ENCODE measurements at places on chromosomes 13 and 19. TPM values are rescaled to one million over a fixed set of nuclear protein-coding genes. Genes with fewer than 3 reads are reported as not detected.

GRCh38 chr19:797528-798414 lies 519 bp downstream of the PTBP1 start:
- DNase-seq = peak; percentile 92
- H3K27ac ChIP-seq = peak overlapping the region; percentile 57
- H3K36me3 ChIP-seq = peaks cover 37% of the 10 kb centered on the region
- peaks cover 49% of the 10 kb centered on the region for H3K4me1 ChIP-seq

GRCh38 chr13:48749699-48750473 lies 96.2 kb downstream of the CYSLTR2 start:
- H3K27me3 ChIP-seq = no peaks in the 10 kb centered on the region
- peak; percentile 23 for DNase-seq
- H3K36me3 ChIP-seq = no peaks in the 10 kb centered on the region
- H3K4me3 ChIP-seq = no peak overlapping the region
- H3K27ac ChIP-seq = no peak overlapping the region
- H3K4me1 ChIP-seq = no peaks in the 10 kb centered on the region

DNA sequence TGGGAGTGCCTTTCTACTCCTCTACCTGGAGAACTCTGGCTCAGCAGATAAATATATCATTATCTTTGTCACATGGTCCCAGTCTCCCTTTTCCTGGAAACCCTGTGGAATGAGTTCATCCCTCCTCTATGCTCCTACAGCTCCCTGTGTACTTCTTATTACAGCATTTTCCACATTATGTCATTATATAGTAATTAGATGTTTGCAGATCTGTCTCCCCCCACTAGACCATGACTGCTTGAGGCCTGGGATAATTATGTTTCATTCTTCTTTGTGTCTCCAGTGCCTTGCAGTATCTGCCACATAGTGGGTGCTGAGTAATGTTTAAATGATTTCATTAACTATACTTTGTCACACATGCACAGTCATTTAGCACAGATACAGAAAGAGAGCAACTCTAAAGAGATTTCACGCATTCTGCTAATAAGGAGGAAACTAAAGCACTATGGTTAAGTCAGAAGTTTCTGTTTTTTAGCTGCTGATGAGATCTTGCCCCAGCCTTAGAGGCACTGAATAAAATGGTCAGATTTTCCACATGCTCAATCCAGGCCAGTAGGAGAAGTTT lies 66.1 kb upstream of the DIAPH3 start:
- no peaks in the 10 kb centered on the region for H3K4me1 ChIP-seq
- no peaks in the 10 kb centered on the region for H3K27me3 ChIP-seq
- H3K27ac ChIP-seq = no peak overlapping the region
- H3K36me3 ChIP-seq = no peaks in the 10 kb centered on the region
- H3K4me3 ChIP-seq = no peak overlapping the region

DNA sequence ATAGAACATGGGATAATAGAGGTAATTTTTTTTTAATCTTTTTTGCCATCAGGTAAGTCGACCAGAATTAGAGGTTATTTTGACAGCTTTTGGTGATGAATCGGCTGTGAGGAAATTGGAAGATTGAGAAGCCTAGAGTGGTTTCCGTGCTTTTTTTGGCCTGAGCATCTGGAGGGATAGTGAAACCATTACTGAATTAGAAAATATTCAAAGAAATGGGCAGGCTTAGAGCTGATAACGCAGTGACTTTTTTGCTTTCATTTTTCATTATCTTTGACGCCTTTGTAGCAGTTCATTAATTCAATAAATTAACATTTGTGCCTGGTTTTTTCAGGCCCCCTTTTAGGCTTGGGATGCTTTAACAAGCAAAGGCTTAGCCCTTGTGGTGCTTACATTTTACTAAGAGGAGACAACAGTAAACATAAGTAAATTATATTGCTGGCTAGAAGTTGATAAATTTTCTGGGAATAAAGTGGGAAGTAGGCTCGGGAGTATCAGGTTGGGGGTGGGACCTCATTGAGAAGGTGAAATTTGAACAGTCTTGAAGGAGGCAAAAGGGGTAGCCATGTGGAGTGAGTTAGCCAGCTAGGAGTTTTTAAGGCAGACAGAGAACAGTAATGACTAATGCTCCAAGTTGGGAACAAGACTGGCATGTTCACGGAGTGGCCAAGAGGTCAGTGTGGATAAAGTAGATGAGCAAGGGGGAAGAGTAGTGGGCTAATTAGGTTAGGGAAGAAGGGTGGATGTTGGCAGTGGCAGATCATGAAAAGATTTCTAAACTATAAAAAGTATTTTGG lies 36.5 kb downstream of the GTF2F2 start:
- no peak overlapping the region for H3K4me3 ChIP-seq
- DNase-seq = no peak
- H3K4me1 ChIP-seq = no peaks in the 10 kb centered on the region
- H3K36me3 ChIP-seq = peaks cover 39% of the 10 kb centered on the region

- H3K36me3 ChIP-seq = no peaks in the 10 kb centered on the region
- H3K27ac ChIP-seq = no peak overlapping the region
- no peaks in the 10 kb centered on the region for H3K27me3 ChIP-seq
- DNase-seq = no peak
- H3K4me3 ChIP-seq = no peak overlapping the region
Observed at GRCh38 chr19:27660428-27660827, 1552.5 kb downstream of the UQCRFS1 start.

DNA sequence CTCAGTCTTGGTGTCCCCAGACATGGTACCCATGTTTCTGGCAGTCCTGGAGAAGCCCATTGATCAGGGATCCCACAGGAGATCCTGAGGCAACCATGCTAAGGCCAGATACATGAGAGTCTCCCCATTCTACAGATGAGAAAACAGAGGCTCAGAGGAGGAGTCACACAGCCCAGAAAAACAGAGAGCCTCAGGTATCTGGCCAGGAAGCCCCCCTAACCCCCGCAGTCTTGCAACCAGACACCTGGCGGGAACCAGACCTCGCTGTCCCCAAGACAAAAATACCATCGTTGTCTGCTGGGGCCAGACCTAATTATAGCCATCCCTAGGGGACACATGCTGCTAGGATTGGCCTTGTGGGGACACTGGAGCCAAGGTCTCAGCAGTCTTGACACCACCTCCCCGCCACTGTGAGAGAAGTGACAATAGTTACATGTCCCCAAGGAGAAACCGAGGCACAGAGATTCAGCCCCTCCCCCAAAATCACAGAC lies 1.6 kb upstream of the PDE4C start:
- DNase-seq = no peak
- peaks cover 46% of the 10 kb centered on the region for H3K4me1 ChIP-seq
- H3K36me3 ChIP-seq = no peaks in the 10 kb centered on the region
- H3K27me3 ChIP-seq = peaks cover 84% of the 10 kb centered on the region
- no peak overlapping the region for H3K4me3 ChIP-seq
- no peak overlapping the region for H3K27ac ChIP-seq

- H3K27ac ChIP-seq = no peak overlapping the region
- H3K36me3 ChIP-seq = peaks cover 76% of the 10 kb centered on the region
- H3K4me3 ChIP-seq = no peak overlapping the region
- H3K4me1 ChIP-seq = no peaks in the 10 kb centered on the region
Observed at GRCh38 chr19:1425102-1425837, 12.9 kb upstream of the RPS15 start.

- H3K27me3 ChIP-seq = no peaks in the 10 kb centered on the region
- H3K4me3 ChIP-seq = no peak overlapping the region
- H3K4me1 ChIP-seq = no peaks in the 10 kb centered on the region
- H3K27ac ChIP-seq = no peak overlapping the region
- no peaks in the 10 kb centered on the region for H3K36me3 ChIP-seq
Observed at GRCh38 chr13:67094952-67095351, 135.2 kb downstream of the PCDH9 start.

DNA sequence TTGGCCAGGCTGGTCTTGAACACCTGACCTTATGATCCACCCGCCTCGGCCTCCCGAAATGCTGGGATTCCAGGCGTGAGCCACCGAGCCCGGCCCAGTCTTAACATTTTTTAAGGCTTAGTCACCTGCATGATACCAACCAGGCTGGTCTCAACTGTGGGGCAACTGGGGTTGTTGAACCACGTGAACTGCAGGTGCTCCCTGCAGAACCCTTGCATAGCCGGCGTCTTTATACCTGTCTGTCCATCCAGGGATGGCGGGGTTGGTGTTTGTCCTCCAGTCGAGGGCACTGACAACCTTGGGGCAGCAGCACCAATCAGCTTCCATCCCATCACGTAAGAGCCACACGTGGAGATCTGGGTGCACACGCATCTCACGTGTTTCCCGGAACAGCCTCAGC lies 24.8 kb upstream of the LILRA2 start:
- H3K36me3 ChIP-seq = no peaks in the 10 kb centered on the region
- no peak overlapping the region for H3K27ac ChIP-seq
- H3K4me1 ChIP-seq = peaks cover 12% of the 10 kb centered on the region
- no peak overlapping the region for H3K4me3 ChIP-seq
- no peak for DNase-seq
- H3K27me3 ChIP-seq = no peaks in the 10 kb centered on the region

GRCh38 chr19:821231-821824 lies 427 bp downstream of the PLPPR3 start:
- H3K27me3 ChIP-seq = no peaks in the 10 kb centered on the region
- no peaks in the 10 kb centered on the region for H3K36me3 ChIP-seq
- H3K4me1 ChIP-seq = peaks cover 4% of the 10 kb centered on the region
- no peak for DNase-seq

DNA sequence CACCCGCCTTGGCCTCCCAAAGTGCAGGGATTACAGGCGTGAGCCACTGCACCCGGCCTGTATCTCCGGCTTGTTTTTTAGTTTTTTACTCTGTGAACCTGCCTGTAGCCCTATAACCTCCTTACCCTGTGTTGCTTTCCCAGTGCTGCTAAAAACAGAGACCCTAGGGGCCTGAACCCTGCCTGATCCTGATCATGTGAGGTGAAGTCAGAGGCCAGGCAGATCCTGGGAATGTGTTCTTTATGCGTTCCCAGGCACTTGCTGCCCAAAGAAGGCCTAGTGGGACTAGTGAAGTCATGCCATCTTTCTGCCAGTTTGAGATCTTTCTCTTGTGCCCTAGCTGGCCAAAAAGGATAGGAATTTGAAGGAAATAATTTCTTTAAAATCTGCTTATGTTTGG lies 4.6 kb downstream of the UBA2 start:
- H3K4me3 ChIP-seq = no peak overlapping the region
- H3K36me3 ChIP-seq = peaks cover 41% of the 10 kb centered on the region
- no peaks in the 10 kb centered on the region for H3K27me3 ChIP-seq
- peaks cover 20% of the 10 kb centered on the region for H3K4me1 ChIP-seq
- DNase-seq = no peak
- no peak overlapping the region for H3K27ac ChIP-seq

DNA sequence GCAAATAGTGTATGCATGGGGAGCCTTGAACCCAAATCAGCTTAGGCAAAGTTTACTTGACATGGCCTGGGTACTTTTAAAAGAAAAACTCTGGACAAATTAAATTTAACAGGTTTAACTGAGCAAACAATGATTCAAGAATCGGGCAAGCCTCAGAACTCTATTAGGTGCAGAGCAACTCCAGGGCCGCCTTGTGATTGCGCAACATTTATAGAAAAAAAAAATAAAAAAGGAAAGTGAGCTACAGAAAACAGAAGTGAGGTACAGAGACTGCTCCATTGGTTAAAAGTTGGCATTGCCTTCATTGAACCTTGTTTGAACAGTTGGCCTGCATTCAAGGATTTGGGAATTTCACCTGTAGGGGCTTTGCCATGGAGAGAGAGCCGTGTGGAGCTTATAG lies 421.0 kb upstream of the TSHZ3 start:
- H3K4me3 ChIP-seq = no peak overlapping the region
- H3K27me3 ChIP-seq = no peaks in the 10 kb centered on the region

- peaks cover 8% of the 10 kb centered on the region for H3K4me1 ChIP-seq
- peak; percentile 22 for DNase-seq
- no peaks in the 10 kb centered on the region for H3K27me3 ChIP-seq
Observed at GRCh38 chr13:52599848-52600603, 42.2 kb upstream of the HNRNPA1L2 start.

- H3K4me3 ChIP-seq = peak overlapping the region; percentile 81
- H3K4me1 ChIP-seq = peaks cover 38% of the 10 kb centered on the region
- H3K27me3 ChIP-seq = no peaks in the 10 kb centered on the region
- no peaks in the 10 kb centered on the region for H3K36me3 ChIP-seq
- H3K27ac ChIP-seq = peak overlapping the region; percentile 95
Observed at GRCh38 chr13:74132776-74133656, 1.2 kb downstream of the KLF12 start.

- no peak overlapping the region for H3K27ac ChIP-seq
- no peaks in the 10 kb centered on the region for H3K36me3 ChIP-seq
- no peak for DNase-seq
- H3K4me3 ChIP-seq = no peak overlapping the region
- H3K27me3 ChIP-seq = no peaks in the 10 kb centered on the region
Observed at GRCh38 chr13:34779171-34779570, 162.9 kb upstream of the NBEA start.

GRCh38 chr13:95002126-95002525 lies 289.8 kb upstream of the SOX21 start:
- no peaks in the 10 kb centered on the region for H3K4me1 ChIP-seq
- DNase-seq = no peak
- H3K4me3 ChIP-seq = no peak overlapping the region
- no peaks in the 10 kb centered on the region for H3K36me3 ChIP-seq
- no peak overlapping the region for H3K27ac ChIP-seq

- H3K4me1 ChIP-seq = peaks cover 10% of the 10 kb centered on the region
- no peak overlapping the region for H3K27ac ChIP-seq
- H3K36me3 ChIP-seq = no peaks in the 10 kb centered on the region
Observed at GRCh38 chr13:113402471-113403254, 38.7 kb upstream of the GRTP1 start.

GRCh38 chr13:38602266-38602665 lies 84.6 kb upstream of the FREM2 start:
- no peaks in the 10 kb centered on the region for H3K4me1 ChIP-seq
- DNase-seq = no peak
- H3K27ac ChIP-seq = no peak overlapping the region
- H3K4me3 ChIP-seq = no peak overlapping the region
- H3K27me3 ChIP-seq = no peaks in the 10 kb centered on the region

- no peaks in the 10 kb centered on the region for H3K36me3 ChIP-seq
- no peak overlapping the region for H3K4me3 ChIP-seq
- H3K27me3 ChIP-seq = no peaks in the 10 kb centered on the region
- no peaks in the 10 kb centered on the region for H3K4me1 ChIP-seq
Observed at GRCh38 chr13:33169273-33169980, 116.1 kb downstream of the STARD13 start.

- no peaks in the 10 kb centered on the region for H3K36me3 ChIP-seq
- peak overlapping the region; percentile 22 for H3K4me3 ChIP-seq
- no peaks in the 10 kb centered on the region for H3K27me3 ChIP-seq
Observed at GRCh38 chr19:55648585-55649267, 714 bp downstream of the CCDC106 start.

DNA sequence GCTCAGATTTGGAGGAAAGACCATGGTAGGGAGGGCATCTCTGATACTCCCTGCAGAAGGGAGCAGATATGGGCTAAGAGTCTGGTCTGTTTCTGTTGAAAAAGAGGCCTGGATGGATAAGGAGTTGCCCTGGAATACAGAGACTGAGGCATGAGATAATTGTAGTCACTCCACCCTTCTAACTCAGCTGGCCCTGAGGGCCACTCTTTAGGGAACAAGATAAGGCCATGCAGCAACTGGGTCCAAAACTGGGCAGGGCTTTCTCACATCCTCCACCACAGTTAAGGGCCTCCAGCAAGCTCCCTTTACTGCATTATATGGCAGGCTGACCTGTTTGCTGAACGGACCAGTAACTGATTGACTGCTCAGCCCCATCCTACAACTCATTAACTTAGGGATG lies 1.3 kb downstream of the ZNF749 start:
- DNase-seq = no peak
- peaks cover 17% of the 10 kb centered on the region for H3K4me1 ChIP-seq
- H3K36me3 ChIP-seq = peaks cover 6% of the 10 kb centered on the region
- no peaks in the 10 kb centered on the region for H3K27me3 ChIP-seq
- no peak overlapping the region for H3K27ac ChIP-seq

The C13orf42 gene
- not detected for total RNA-seq

The PTH2 gene
- total RNA-seq = not detected

The CEACAM8 gene
- not detected for total RNA-seq

The MICU2 gene
- 52.2 TPM for total RNA-seq

The ZNF613 gene
- 7.0 TPM for total RNA-seq

The KLK15 gene
- total RNA-seq = not detected

The CCL25 gene
- not detected for total RNA-seq

The C1QTNF9 gene
- total RNA-seq = not detected

The KL gene
- total RNA-seq = not detected

The ZNF682 gene
- total RNA-seq = 11.3 TPM

All from B cell (primary cell).